Nephron progenitor cell (in vitro differentiated cells): ENCODE measurements at places on chromosomes 6 and 20.

- DNase-seq, result no peak
Observed at GRCh38 chr6:84222426-84222825, 5.0 kb downstream of the CEP162 start.

DNA sequence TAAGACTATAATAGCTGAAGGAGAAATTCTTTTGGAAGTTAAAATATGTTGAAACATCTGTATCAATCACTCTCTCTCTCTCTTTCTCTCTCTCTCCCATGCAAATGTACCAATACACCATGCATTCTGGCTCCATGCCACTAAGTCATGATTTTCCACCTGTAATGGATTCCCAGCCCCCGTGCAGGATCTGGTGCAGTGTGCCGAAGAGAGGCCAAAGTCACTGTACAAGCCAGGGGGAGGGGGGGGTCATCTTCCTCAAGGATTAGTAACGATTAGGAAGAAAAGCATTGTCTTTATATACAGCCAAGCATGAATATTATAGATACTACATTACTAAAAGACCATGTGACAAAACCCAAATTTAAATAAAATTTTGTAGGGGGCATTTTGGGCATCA, 725.1 kb downstream of the KIF16B start:
- DNase-seq, result no peak

DNA sequence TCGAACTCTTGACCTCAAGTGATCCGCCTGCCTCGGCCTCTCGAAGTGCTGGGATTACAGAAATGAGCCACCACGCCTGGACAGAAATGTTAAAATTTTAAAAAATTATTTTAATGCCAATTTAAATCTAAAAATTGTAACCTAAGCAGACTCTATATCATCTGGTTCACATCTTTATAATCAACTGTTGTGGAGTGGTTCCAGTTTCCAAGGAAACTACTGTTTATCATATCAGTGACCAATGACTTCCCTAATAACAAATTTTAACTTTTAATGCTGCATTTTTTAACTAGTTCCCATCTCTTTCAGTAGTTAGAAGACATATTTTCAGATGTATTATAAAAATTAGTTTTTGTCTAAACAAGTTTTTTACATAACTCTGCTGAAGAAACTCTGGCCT, 5.2 kb upstream of the BTN3A2 start:
- no peak for DNase-seq

DNA sequence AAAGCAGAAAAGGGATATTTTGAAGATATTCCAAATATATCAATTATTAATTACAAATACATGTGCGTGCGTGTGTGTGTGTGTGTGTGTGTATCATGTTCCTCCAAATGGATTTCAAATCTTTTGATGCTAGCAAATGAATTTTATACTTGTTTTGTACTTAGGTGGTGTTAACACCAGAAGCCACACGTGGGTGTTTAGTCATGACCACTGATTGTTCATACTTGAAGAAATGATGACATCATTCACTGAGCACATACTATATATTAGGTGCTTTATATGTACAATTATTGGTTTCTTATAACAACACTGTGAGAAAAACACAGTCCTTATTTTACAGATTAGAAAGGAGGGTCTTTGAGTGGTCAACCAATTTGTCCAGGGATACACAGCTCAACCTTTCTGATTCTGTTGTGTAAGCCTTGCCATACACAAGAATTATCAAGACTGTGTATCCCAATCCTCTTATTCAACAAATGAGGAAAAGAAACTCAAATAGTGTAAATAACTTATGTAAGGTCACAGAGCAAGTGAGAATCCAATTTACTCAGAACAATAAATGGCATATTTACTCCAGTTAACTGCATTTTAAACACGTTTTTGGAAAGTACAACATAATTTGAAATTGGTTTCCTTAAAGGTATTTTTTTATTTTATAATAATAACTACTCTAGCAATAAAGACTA, 88.5 kb downstream of the BCAS1 start:
- no peak for DNase-seq

- no peak for DNase-seq
Observed at GRCh38 chr6:132725471-132725870, 11.6 kb upstream of the VNN1 start.

- no peak for DNase-seq
Observed at GRCh38 chr20:49480236-49480635, 2.2 kb downstream of the KCNB1 start.

GRCh38 chr6:90596967-90597539, 10.2 kb upstream of the MAP3K7 start:
- DNase-seq, result no peak
